ENCODE measurements at places on chromosomes 3 and 15.

DNA sequence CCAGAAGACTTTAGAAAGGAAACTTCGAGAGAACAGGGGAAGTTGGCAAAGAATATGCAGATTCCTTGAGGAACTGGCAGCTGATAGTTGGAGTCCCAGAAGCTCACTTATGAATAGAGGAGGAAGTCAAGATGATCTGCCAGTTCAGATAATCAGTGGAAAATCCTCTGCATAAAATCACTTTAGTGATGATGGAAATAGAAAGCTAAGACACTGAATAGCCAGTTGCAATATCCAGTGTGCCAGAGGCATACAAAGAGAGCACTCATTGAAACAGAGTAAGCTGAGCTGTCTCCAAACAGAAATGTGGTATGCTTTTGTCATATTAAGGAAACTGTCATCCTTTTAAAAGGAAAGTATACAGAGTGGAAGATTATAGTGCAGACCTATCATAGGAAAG lies 1207.6 kb downstream of the OTOL1 start:
- DNase-seq: no peak

- DNase-seq: no peak
Measured at GRCh38 chr3:176430244-176431037, 766.8 kb downstream of the TBL1XR1 start.

DNA sequence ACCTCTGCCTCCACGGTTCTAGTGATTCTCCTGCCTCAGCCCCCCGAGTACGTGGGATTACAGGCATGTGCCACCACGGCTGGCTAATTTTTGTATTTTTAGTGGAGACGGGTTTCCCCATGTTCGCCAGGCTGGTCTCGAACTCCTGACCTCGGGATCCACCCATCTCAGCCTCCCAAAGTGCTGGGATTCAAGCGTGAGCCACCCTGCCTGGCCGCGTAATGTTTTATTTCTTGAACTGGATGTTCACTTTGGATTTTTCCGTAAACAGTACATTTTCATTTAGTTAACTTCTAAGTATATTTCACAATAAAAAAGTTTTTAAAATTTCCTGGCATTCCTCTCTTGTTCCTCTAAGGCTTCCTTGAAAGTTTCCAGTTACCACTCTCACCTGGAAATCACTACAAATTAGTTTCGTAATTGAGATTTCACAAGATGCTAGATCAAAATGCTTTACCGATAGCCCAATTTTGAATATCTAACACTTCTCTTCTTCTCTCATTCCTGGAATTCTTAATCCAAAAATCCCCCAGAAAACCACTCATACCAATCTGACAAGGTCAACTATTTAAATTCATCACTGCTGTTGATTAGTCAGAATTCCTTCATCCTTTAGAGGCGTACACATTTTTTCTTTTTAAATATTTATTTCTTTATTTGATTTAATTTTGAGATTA lies 44.7 kb upstream of the INO80 start:
- no peak for DNase-seq

GRCh38 chr3:17089314-17089700 lies 204.6 kb downstream of the PLCL2 start:
- no peak for DNase-seq

DNA sequence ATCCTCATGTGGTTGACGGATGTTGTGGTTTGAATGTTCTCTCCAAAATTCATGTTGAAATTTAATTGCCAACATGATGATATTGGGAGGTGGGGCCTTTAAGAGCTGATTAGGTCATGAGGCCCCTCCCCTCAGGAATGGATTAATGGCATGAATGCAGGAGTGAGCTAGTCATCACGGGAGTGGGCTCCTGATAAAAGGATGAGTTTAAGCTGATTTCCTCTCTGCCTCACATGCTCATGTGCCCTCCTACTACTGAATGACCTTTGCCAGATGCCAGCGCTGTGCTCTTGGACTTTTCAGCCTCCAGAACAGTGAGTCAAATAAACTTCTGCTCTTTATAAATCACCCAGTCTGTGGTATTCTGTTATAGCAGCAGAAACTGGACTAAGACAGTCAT lies 111.2 kb downstream of the MYO5A start:
- DNase-seq: no peak

DNA sequence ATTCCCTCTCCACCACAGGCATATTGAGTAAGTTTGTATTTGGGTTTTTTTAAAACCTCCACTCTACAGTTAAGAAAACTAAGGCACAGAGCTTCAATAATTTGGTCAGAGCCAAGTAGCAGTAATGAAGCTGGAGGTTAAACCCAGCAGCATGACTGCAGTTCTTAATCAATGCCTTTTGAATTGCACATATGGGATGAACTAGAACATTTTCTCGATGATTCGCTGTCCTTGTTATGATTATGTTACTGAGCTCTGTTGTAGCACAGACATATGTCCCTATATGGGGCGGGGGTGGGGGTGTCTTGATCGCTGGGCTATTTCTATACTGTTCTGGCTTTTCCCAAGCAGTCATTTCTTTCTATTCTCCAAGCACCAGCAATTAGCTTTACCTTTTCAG lies 1.6 kb upstream of the CCR5 start:
- DNase-seq: no peak

- DNase-seq: peak; percentile 26
Measured at GRCh38 chr15:70142322-70143191, 44.8 kb upstream of the TLE3 start.

- no peak for DNase-seq
Measured at GRCh38 chr15:67305506-67305905, 50.9 kb downstream of the IQCH start.

DNA sequence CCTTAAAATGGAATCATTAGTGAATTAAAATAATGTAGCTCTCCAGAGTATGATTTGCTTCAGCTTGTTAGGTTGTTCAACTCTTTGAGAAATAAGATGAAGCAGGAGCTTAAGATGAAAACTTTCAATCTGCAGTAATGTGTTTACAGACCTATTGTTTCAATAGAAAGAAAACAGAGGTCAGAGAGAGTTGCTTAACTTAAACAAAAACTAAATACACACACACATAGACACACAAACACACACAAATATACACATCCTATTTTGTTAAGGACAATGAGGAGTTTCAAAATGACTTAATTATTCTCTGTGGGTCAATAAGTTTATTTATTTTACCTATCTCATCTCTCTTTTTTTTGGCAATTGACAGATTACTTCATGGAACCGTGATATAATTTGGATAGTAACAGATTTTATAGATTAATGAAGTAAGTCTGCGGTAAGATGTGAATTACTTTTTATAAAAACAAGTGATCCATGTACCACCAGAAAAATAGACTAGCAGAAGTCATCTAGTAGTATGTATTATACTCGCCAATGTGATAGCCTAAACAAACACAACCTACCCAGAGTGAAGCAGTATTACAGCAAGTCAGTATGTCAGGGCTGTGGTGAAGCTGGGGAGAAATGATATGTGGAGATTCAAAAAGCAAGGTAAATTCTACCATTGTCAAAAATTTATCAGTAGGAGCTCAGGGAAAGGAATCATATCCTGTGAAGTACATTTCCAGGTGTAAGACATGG lies 76.7 kb upstream of the DCBLD2 start:
- DNase-seq: no peak

GRCh38 chr3:124258057-124258500 lies 266.2 kb upstream of the ROPN1 start:
- no peak for DNase-seq

GRCh38 chr3:100665230-100665629 lies 44.1 kb upstream of the TFG start:
- DNase-seq: peak; percentile 68

- DNase-seq: no peak
Measured at GRCh38 chr3:177282119-177282655, 84.9 kb upstream of the TBL1XR1 start.

DNA sequence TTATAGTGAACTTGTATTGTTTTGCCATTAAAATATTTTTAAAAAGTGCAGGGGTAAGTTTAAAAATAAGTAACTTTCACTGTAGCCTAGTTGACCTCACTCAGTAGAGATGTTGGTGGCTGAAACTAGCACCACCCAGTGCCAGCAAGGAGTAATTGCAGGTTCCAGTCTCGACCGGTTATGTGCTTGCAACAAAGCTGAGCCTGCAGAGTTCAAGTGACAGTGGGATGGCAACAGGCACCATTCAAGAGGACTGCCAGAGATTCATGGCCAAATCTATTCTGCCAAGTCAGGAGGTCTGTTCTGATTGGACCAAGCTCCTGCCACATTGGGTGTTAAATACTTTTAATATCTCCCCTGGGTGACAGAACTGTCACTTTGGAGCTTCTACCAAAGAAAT lies 2.7 kb downstream of the ADAMTS7 start:
- DNase-seq: peak; percentile 61

GRCh38 chr3:190306513-190307163 lies 15.6 kb downstream of the CLDN1 start:
- no peak for DNase-seq

DNA sequence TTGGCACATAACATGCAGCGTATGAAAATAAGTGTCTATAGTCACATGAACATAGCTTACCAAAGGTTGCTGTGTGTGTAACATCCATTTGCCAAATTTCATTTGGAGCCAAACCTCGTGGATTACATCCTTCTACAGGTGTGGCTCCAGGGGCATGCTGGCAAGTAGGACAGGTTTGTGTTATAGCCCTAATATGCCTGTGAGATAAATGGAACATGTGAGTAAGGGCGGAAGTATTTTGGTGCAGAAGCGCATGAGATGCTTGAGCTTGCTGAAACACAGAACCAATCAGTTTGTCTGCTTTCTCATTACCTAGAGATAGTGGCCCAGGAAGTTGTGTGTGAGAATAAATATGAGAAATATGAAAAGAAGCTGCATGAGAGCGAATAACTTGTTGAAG lies 21.8 kb upstream of the XCR1 start:
- no peak for DNase-seq

DNA sequence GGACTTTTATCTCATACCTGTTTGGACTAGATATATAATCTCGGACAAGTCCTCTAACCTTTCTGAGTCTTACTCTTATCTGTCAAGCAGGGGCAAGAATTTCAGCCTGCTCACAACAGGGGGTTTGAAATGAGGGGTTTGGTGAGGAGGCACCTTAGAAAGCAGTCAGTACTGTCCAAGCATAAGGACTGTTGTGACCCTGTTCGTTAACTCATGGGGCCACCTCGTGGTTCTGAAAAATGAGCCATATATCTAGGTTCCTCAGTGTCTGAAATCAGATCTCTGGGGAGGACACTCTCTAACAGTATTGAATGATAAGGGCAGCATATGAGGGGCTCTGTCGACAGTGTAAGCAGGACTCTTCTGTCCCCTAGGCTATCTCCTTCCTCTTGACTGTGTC lies 7.2 kb upstream of the TIMP4 start:
- no peak for DNase-seq

- no peak for DNase-seq
Measured at GRCh38 chr15:89087161-89087829, 961 bp upstream of the ABHD2 start.

GRCh38 chr15:101637516-101637915 lies 14.7 kb downstream of the TM2D3 start:
- DNase-seq: no peak

DNA sequence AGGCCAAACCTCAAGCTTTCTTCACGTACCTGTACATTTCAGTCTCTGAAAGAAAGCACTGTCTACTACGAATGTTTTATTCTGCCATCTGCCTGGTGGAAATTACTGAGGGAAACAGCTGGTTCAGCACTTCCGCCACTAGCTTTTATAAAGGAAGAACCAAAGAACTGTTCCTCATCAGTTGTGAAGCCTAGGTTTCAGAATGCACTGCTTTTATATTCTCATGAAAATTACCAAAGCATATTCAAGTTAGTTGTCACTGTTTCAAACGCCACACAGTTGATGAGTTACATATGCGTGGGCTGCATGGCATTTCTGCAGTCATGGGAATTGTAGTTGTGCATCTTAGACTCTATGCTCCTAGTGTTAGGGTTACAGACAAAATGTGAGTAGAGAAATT lies 21.5 kb upstream of the ZBTB38 start:
- DNase-seq: no peak

DNA sequence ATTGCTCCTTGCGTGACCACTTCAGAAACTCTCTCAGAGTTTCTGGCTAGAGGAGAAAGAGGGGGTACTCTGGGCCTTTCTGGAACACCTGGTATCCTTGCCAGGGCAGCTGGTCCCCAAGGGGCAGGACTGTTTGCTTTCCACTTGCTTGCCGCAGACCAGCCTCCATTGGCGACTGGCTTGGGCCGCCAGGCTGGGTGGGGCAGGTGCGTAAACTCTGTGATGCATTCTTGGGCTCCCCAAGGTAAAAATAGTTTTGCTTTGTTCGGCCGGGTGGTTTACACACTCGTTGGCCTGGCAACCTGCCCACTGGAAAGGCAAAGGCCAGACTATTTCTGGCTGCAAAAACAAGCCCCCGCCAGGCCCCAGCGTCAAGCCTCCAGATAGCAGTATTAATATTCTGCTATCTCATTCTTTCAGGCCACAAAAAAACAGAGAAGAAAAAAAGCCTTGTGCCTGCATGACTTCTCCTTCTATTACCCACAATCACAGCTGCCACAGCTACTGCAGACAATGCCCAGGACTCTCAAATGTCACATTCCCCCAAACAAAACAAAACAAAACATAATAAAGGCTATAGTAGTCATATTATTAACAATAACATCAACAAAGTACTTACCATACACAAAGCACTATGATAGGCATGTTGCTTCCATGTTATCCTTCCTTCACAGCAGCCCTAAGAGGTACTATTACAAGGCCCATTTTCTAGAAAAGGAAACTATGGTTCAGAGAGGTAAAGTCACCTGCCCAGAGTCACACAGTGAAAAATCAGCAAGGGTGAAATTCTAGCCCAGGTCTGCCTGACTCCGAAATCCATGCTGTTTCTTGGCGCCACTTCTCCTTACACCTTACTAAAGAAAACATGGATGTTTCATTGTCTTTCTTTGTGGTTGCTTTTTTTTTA lies 14.0 kb upstream of the SSUH2 start:
- DNase-seq: no peak

DNA sequence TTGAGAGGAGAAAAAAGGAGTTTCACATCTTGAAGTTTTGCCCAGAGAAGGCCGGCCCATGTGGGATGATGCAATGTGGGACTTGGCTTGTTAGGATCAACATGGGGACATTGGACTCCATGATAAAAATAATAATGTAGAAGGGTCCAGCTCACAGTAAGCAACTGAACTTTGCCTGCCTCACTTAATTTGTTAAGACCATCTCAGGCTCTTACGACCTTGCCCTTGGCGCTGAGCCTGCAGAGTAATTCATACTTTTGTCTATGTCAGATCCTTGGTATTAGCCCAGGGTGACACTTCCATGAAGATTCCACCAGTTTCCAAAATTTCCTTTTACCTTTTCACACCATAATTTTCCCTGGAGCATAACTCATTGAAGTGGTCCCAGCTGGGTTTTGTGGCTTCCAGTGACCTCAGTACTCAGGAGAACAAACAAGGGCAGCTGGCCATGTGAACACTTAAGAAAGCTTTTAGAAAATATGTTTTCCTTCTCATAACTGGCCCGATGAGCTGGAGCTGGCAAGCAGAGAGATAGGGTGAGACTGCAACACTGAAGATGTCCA lies 315.4 kb upstream of the RASGRP1 start:
- no peak for DNase-seq

DNA sequence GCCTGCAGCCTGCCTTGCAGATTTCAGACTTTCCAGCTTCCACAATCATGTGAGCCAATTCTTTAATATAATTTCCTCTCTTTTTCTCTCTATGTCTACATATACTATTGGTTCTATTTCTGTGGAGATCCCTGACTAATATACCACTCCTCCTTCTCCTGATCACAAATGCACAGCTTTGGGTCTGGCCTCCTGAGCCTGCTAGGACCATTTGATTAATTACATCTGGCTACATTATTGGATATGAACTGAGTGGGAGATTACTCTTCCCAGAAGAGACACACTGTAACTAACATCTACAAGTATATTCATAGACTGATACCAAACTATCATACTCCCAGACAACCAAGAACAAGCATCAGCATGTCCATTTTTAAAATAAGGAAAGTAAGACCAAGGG lies 188.9 kb upstream of the LMCD1 start:
- no peak for DNase-seq
